ENCODE measurements at places on chromosomes 5 and 9.

DNA sequence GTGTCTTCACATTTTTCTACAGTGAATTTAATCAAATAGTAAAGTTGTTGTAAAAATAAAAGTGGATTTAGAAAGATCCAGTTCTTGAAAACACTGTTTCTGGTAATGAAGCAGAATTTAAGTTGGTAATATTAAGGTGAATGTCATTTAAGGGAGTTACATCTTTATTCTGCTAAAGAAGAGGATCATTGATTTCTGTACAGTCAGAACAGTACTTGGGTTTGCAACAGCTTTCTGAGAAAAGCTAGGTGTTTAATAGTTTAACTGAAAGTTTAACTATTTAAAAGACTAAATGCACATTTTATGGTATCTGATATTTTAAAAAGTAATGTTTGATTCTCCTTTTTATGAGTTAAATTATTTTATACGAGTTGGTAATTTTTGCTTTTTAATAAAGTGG is 60.4 kb downstream of the MTAP start:
- no peak for DNase-seq

DNA sequence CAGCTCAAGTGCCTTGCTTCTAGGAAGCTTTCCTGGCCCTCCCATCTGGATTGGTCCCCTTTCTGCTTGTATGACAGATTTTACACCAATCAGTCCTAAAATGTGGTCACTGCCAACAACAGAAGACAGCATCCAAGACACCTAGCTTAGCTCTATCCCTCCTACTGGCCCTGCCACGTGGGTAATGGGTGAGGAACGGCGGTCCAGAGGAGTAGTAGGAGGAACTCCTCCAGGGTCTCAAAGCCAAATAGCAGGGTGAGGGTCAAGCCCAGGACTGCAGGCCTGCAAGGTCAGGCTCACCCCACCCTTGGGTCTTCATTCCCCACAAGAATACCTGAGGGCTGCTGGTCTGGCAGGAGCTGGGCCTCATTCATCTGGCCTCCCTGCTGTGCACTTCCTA is 56.7 kb upstream of the SLC25A51 start:
- no peak for DNase-seq

GRCh38 chr5:61641748-61642565 is 309.9 kb downstream of the ZSWIM6 start:
- no peak for DNase-seq

DNA sequence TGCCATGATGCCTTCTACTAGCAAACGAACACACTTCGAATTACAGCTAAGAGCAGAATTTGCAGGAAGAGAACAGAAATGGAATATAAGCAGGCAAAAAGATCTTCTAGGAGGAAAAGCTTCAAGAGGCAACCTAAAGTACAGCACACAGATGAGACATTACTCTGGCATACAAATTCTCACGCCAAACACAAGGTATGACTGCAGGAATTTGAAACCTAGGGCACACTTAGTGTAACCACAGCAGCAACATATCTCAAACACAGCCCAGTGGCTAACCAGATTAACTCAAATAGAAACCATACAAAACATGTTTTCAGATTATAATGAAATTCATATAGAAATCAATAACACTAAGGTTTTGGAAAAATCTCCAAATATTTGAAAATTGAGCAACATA is 481.0 kb upstream of the RGMB start:
- no peak for DNase-seq

DNA sequence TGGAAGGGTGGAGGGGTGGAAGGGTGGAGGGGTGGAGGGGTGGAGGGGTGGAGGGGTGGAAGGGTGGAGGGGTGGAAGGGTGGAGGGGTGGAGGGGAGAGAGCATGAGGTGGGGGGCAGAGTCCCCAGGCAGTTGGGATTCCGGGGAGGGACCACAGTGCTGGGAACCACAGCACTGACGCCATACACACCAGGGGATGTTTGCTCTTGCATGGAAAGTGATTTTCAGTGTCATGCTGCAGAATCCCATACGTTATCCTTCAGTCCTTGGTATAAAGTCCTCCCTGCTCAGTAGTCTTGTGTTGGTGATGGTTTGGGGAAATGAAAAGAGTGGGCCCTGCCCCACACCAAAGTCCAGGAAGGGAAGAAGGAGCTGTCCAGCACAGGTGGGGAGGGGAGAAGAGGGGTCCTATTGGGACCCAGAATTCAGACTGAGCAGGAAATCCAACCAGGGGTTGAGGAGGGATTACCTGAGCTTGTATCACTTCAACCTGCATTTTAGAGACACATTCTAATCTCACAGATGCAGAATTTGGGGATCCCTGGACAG is 5.5 kb upstream of the FIBCD1 start:
- no peak for DNase-seq

DNA sequence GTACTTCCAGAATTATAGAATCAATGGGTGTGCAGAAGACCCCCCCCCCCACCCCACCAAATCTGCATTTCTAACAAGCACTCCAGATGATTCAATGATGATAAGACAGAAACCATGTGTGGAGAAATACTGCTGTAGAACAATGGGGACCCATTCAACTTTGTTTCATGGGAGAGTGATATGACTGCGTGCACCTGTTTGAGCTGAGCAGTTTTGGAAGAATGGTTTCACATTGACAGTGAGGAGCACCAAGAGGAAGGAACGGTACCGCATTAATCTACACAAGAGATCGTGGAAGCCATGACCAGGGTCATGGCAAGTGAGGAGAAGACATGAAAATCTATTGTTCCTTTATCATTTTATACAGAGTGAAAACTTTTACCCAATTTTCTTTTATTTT is 202.7 kb downstream of the CD180 start:
- DNase-seq, result no peak

- no peak for DNase-seq
Measured at GRCh38 chr9:108606401-108606800, 249.4 kb downstream of the ACTL7B start.
